Ureter (tissue), 1 donor: ENCODE measurements at places on chromosomes 3 and 15. TPM values are rescaled to one million over a fixed set of nuclear protein-coding genes. Genes with fewer than 3 reads are reported as not detected.

DNA sequence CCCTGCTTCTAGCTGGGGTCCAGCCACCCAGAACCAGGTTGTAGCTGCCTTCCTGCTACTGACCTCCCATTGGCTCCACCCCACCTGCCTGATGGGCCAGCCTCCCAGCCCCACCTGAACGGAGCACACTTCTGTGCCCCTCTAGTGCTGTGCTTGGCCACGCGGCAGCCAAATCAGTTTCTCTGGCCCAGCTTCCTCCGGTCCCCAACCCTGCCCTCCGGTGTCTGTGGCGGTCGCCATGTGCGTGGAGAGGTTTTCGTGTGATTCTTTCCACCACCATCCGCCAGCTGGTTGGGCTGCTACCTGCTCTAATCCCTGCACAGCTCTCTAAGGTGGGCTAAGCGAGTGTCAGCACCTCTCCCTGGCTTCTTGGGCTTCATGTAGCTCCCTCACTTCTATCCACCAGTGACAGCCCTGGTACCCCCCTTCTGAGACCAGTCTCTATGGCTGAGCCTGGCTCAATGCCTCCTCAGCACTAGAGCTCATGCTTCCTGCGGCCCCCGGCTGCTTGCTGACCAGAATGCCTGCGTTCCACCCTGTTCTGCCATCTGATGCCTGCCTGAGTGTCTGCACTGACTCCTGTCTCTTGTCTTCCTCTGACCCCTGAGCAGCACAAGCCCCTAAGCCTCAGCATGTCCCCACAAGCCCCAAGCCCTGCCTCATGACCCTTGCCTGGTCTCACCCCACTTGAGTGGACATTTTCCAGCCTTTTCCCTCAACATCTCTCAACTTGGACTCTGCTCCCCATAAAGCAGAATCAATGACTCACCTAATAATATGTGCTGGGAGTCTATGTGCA, 23.2 kb upstream of the MAGEF1 start:
- peak; percentile 22 for DNase-seq

DNA sequence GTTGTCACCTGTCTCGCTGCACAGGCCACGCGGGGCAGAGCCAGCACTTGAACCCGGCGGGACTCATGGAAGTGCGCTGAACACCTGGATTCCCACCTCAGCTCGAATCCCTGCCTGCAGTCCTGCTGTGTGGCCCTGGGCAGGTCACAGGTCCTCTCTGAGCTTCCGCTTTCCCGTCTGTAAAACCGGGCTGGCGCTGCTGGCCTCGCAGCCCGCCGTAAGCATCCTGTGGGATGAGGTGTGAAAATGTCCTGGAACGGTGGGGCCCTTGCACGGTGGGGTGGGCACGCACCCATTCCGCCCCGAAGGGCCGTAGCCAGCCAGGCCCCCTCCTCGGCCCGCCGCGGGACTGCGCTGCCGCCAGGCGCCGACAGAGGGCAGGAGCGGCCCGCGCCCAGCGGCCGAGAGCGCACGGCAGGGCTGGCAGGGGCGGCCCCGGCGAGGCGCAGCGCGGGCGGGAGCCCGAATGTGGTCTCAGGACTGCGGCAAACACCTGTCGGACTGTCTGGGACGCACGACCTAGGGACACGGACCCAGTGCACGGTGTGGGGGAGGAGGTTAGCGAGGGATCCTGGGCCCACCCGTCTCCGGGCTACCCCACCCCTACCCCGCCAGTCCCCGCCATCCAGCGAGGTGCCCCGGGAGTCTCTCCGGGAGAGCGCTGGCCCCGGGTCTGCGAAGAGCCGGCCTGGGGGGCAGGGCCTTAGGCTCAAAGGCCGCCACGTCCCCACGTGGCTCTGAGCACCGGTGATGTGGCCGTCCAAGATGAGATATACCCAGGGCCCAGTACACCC, 40.4 kb downstream of the DNAJB8 start:
- DNase-seq: no peak

GRCh38 chr15:95129574-95129973, 898.2 kb downstream of the MCTP2 start:
- DNase-seq: peak; percentile 50

GRCh38 chr15:93217343-93217742, 128.3 kb upstream of the RGMA start:
- DNase-seq: no peak

DNA sequence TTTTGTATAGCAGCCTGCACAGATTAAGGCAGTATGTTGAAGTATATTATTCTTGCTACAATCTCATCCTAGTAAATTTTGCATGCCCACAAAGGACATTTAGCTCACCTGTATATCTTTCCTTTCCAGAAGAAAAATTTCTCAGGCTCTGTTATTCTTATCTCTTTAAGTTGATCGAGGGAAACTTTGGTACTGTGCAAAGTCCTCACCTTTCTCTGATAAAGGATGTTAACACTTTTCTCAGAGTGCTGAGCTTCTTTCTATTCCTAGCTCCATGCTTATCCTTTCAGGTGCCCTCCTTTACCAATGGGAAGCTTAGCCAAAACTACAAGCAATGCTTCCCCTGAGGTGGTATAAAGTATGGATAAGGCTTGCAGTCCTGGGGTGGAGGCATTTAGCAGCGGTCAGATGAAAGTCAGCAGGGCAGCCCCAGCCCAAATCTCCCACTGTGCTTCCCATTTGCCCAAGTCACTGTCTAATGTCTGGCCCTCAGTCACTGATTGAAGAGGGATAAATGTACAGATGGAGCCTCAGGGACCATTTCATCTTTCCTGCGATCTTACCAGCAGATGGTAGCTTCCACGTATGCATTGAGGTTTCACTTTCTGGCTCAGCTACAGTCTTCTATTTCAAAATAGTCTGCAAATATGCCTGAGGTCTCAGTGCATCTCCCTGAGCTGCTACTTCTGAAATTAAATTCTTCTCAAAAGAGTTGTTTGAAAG, 127.8 kb upstream of the P2RY1 start:
- DNase-seq: no peak

- DNase-seq: no peak
Measured at GRCh38 chr3:116476691-116477090, 31.4 kb upstream of the LSAMP start.

- DNase-seq: no peak
Measured at GRCh38 chr15:48563934-48564333, 81.6 kb downstream of the FBN1 start.

- DNase-seq: no peak
Measured at GRCh38 chr15:31317421-31318327, 9.0 kb upstream of the KLF13 start.

- DNase-seq: no peak
Measured at GRCh38 chr15:35117543-35118265, 32.6 kb upstream of the NANOGP8 start.

DNA sequence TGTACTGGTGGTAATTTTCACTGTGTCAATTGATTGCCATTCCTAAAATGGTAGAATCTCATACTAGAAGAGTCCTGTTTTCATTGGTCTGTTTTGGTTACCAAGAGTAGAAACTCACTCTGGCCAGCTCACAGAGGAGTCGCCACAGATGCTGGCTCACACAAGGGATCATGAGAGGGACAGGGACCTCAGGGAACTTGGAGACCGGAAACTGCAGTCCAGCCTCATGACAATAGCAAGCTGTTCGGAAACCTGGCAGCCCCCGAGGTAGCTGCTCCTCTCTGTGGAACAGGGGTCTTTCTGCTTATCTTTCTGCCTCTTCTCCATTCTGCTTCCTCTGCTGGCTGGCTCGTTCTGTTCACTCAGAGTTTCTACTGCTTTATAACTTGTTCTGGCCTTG, 192.9 kb downstream of the PLCL2 start:
- no peak for DNase-seq

The SCAMP5 gene
- 21.0 TPM for total RNA-seq

The MYO1E gene
- total RNA-seq: 121 TPM

The SLCO2A1 gene
- total RNA-seq: 89.1 TPM

The LRTM1 gene
- not detected for total RNA-seq

The CFAP92 gene
- 2.1 TPM for total RNA-seq
